Activated naive CD8-positive, alpha-beta T cell treated with anti-CD3 and anti-CD28 coated beads, Interleukin-2, amount 10 ng/mL, durations not matched to agents 7 days and 5 days (primary cell): ENCODE measurements at places on chromosomes 6 and 20. TPM values are rescaled to one million over a fixed set of nuclear protein-coding genes. Genes with fewer than 3 reads are reported as not detected.

GRCh38 chr20:11170565-11170964, 496.8 kb upstream of the JAG1 start:
- no peak overlapping the region for H3K4me3 ChIP-seq
- H3K27ac ChIP-seq, result no peak overlapping the region
- H3K4me1 ChIP-seq, result no peaks in the 10 kb centered on the region
- no peaks in the 10 kb centered on the region for H3K36me3 ChIP-seq
- no peak for DNase-seq

GRCh38 chr20:37081717-37082289, 14.0 kb downstream of the RBL1 start:
- H3K27ac ChIP-seq, result peak overlapping the region; percentile 40
- H3K36me3 ChIP-seq, result peaks cover 48% of the 10 kb centered on the region
- peaks cover 25% of the 10 kb centered on the region for H3K4me1 ChIP-seq
- H3K4me3 ChIP-seq, result no peak overlapping the region

DNA sequence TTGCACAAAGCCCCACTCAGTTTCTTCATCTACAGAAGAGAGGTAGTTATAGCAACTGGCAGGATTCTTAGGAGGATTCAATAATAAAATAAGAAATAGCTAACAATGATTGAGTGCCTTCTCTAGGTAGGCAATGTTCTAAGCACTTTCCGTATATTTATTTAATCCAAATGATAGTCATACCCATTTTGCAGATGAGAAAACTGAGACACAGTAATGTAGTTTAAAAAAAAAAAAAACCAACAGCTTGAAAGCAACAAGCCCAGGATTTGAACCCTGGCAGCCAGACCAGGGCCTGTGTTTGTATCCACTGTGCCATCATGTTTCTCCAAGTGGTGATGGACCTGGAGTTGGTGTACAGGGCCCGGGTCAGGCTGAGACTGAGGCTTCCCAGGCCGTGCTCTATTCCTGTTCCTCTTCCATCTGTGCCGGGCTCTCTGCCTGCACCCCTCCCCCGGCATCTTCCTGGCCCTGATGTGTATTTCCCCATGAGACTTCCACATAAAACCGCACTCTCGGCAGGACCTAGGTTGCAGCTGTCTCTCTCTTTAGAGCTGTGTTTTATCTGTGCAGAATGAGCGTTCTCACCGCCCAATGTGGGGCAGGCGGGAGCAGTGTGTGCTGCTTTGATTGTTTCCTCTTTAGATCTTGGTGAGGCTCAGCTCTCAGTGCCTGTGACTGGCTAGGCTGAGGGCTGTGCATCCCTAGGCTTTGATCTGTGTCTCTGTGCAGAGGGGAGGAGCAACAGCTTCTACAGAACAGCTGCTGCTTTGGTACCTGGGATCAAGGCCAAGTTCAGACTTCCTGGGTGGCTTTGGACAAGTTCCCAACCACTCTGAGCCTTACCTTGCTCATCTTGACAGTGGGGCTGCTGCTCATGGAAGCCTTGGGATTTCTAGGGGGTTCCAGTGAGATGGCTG, 49.5 kb downstream of the TOX2 start:
- H3K27ac ChIP-seq, result no peak overlapping the region
- peak overlapping the region; percentile 30 for H3K4me3 ChIP-seq
- peak; percentile 34 for DNase-seq

GRCh38 chr6:127969701-127970100, 68.8 kb upstream of the THEMIS start:
- peaks cover 51% of the 10 kb centered on the region for H3K4me1 ChIP-seq
- peak overlapping the region; percentile 82 for H3K4me3 ChIP-seq
- no peak for DNase-seq
- H3K27ac ChIP-seq, result peak overlapping the region; percentile 97

- DNase-seq, result no peak
- H3K27me3 ChIP-seq, result peaks cover 9% of the 10 kb centered on the region
- H3K4me1 ChIP-seq, result peaks cover 4% of the 10 kb centered on the region
- H3K4me3 ChIP-seq, result no peak overlapping the region
- peak overlapping the region; percentile 13 for H3K27ac ChIP-seq
Observed at GRCh38 chr6:105601541-105602236, 198.8 kb upstream of the PREP start.

GRCh38 chr20:48673507-48673906, 154.3 kb downstream of the PREX1 start:
- peaks cover 55% of the 10 kb centered on the region for H3K36me3 ChIP-seq
- H3K4me1 ChIP-seq, result peaks cover 6% of the 10 kb centered on the region
- peak overlapping the region; percentile 14 for H3K27ac ChIP-seq
- no peak for DNase-seq
- H3K4me3 ChIP-seq, result no peak overlapping the region
- H3K27me3 ChIP-seq, result no peaks in the 10 kb centered on the region

DNA sequence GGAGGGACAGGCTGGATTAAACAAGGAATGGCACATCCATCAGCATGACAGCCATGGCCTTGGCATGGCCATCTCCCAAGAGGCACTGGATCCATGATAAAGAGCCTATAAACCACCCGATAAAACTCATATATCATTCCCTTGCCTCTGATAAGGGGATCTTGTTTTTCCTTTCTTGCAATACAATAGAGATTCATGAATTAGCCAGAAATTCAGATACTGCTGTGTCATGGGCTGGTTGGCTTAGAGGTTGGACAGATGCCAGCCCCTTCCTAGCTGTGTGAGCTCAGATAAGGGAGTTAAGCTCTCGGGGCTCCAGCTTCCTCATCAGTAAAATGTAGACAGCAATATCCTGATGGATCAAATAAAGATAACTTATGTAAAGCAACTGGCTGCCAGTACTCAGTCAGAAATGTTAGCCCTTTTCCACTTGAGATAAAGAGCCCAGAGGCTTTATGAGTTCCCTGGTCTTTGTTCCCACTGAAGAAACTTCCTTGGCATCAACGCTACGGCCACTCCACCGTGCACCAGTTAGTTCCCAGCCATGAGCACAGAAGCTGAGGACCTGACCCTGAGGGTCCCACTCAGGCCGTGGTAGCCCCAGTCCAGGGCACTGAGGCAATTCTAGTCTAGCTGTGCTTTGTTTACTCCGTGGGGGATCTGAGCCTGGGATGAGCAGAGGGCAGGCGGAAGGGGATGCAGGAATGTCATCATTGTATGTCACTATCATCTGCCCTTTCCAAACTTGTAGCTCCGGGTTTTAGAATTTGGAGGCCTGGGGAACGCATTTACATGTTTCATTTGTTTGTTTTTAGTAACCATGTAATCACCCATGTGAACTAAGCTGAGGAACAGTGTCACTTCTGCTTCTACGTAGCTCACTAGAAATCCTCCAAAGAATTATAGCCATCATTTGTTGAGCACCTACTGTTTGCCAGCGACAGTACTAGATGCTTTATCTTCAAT, 67.2 kb upstream of the TBC1D7 start:
- H3K27ac ChIP-seq, result no peak overlapping the region
- peaks cover 11% of the 10 kb centered on the region for H3K4me1 ChIP-seq
- no peaks in the 10 kb centered on the region for H3K36me3 ChIP-seq
- H3K27me3 ChIP-seq, result no peaks in the 10 kb centered on the region

GRCh38 chr6:108118359-108118724, 43.8 kb upstream of the OSTM1 start:
- H3K36me3 ChIP-seq, result no peaks in the 10 kb centered on the region
- H3K27ac ChIP-seq, result no peak overlapping the region
- peaks cover 92% of the 10 kb centered on the region for H3K27me3 ChIP-seq

- H3K4me3 ChIP-seq, result no peak overlapping the region
- peaks cover 3% of the 10 kb centered on the region for H3K27me3 ChIP-seq
- H3K36me3 ChIP-seq, result no peaks in the 10 kb centered on the region
Observed at GRCh38 chr6:53476964-53477363, 67.9 kb downstream of the GCLC start.

DNA sequence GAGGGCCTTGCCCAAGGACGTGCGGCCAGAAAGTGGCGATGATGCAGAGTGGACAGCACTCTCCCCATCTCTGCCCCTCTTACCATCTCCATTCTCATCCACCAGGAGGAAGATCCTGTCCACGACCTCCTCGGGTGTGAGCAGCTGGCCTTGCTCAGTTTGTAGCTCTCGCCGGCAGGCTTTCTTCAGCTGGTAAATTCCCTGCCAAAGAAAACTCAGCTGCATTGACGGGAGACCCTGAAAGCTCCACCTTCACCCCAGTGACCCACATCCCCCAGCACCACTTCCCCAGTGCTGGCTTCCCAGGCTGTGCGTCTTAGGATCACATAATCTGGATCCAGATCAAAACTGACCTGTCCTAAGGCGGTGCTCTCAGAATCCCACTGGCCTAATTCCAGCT, 9.2 kb downstream of the GUCA1B start:
- H3K4me3 ChIP-seq, result no peak overlapping the region
- no peak for DNase-seq
- H3K36me3 ChIP-seq, result no peaks in the 10 kb centered on the region
- H3K4me1 ChIP-seq, result no peaks in the 10 kb centered on the region
- no peak overlapping the region for H3K27ac ChIP-seq

DNA sequence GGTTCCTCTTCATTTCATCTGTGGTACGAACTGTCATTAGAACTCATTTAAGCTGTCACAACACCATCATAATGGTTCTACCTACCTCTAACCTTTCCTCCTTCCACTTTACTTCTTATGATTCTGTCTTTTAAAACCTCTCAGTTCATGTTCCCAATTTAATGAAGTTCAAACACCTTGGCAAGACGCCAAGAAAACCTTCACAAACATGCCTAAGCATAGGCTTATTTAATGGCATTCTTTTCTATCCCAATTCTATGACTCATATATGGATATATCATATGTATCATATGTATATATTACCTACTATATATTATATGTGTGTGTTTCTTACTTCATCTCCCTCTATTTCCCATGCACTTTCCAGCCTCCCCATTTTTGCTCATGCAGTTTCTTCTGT, 283.4 kb upstream of the TBX18 start:
- no peaks in the 10 kb centered on the region for H3K27me3 ChIP-seq
- no peaks in the 10 kb centered on the region for H3K4me1 ChIP-seq
- H3K36me3 ChIP-seq, result no peaks in the 10 kb centered on the region
- H3K27ac ChIP-seq, result no peak overlapping the region
- no peak for DNase-seq

DNA sequence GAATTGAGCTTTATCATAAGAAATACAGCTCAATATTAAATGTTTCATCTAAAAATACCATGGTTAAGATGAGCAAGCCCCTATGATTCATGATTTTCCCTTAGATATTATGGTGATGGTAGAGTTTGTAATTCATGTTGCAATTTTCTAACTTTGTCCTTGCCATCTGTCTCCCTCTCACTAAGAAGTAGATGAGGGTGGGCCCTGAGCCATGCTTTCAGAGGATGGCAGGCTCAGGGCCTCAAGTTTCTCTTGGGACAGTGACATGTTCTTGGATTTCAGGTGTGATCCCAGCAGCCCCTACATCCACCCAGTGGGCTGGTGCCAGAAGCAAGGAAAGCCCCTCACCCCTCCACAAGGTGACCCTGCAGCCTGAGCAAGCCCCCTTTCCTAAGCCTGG, 25.6 kb downstream of the L3MBTL1 start:
- no peaks in the 10 kb centered on the region for H3K27me3 ChIP-seq
- H3K36me3 ChIP-seq, result peaks cover 1% of the 10 kb centered on the region
- no peaks in the 10 kb centered on the region for H3K4me1 ChIP-seq
- DNase-seq, result no peak

DNA sequence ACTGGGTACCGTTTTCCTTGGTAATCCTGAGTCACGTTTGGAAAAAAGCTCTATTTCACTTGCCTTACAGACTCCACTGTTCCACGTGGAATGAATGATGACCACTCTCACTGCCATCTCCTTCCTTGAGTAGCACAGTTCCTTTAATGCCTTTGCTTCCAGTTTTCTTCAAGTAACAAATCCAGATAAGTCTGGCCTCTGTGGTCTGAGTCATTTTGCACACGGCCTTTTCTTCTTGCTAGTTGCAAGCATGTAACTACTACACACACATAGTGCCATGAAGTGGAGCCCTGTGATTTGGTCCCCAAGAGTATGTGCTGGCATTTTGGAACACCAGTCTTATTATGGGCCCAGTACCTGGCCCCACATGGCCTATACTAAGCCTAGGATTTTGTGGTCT, 182.8 kb downstream of the SASH1 start:
- DNase-seq, result no peak
- no peak overlapping the region for H3K27ac ChIP-seq
- H3K27me3 ChIP-seq, result no peaks in the 10 kb centered on the region

GRCh38 chr6:73728548-73729205, 32.7 kb downstream of the CD109 start:
- H3K27me3 ChIP-seq, result no peaks in the 10 kb centered on the region
- no peak for DNase-seq
- no peak overlapping the region for H3K4me3 ChIP-seq
- H3K36me3 ChIP-seq, result no peaks in the 10 kb centered on the region

DNA sequence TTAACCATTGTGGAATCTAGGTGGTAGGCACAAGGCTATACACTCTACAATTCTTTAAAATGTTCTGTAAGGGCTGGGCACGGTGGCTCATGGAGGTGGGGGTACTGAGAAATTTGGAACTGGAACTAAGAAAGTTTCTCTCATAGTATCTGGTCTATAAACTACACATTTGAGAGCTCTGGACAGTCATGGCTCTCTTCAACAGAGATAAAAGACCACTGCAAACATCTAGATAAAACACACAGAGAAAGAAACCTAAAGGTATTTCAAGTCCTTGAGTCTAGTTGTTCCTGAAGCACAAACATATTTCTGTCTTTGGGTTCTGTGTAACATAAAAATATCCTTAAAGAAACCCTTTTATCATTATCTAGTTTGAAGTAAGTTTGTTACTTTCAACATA, 35.2 kb downstream of the ILRUN start:
- H3K36me3 ChIP-seq, result peaks cover 9% of the 10 kb centered on the region
- H3K4me1 ChIP-seq, result peaks cover 35% of the 10 kb centered on the region
- no peaks in the 10 kb centered on the region for H3K27me3 ChIP-seq
- H3K27ac ChIP-seq, result no peak overlapping the region
- no peak for DNase-seq

- peaks cover 14% of the 10 kb centered on the region for H3K4me1 ChIP-seq
- peaks cover 2% of the 10 kb centered on the region for H3K27me3 ChIP-seq
Observed at GRCh38 chr6:156773476-156773875, 3.7 kb upstream of the ARID1B start.

- no peak overlapping the region for H3K27ac ChIP-seq
- H3K36me3 ChIP-seq, result peaks cover 27% of the 10 kb centered on the region
- H3K4me1 ChIP-seq, result peaks cover 7% of the 10 kb centered on the region
- no peaks in the 10 kb centered on the region for H3K27me3 ChIP-seq
- H3K4me3 ChIP-seq, result no peak overlapping the region
Observed at GRCh38 chr6:130565696-130566095, 199.9 kb downstream of the TMEM200A start.

DNA sequence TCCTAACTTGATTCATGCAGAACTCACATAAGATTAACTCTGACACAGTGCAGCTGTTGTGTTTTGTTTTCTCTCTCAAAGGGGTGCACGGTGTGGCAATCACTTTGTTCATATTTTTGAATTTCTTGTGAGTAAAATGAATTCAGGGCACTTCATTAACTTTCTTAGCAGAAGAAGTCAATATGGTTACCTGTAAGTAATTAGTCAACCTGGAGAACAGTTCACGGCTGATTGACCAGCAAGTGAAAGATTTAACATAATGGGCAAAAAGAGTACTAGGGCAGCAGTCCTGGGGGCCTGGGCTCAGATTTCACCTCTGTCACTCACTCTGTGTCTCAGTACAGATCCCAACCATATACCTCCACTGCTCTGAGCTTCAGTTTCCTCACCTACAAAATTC, 102.4 kb upstream of the SPTLC3 start:
- no peaks in the 10 kb centered on the region for H3K36me3 ChIP-seq
- H3K4me3 ChIP-seq, result no peak overlapping the region
- H3K27me3 ChIP-seq, result no peaks in the 10 kb centered on the region
- DNase-seq, result no peak
- no peaks in the 10 kb centered on the region for H3K4me1 ChIP-seq

TRIM10 gene
- not detected for total RNA-seq

CLDN20 gene
- not detected for total RNA-seq

LHFPL5 gene
- not detected for total RNA-seq

KCNS1 gene
- 0.08 TPM for total RNA-seq

PI16 gene
- total RNA-seq, result 0.86 TPM
